Ovary (tissue), 10 donors: ENCODE measurements at places on chromosomes 5 and 9. TPM values are rescaled to one million over a fixed set of nuclear protein-coding genes. Genes with fewer than 3 reads are reported as not detected.

GRCh38 chr5:142602720-142603245, 83.1 kb downstream of the FGF1 start:
- no peaks in the 10 kb centered on the region for H3K27me3 ChIP-seq
- no peak overlapping the region for H3K4me3 ChIP-seq
- no peaks in the 10 kb centered on the region for H3K36me3 ChIP-seq
- peaks cover 3% of the 10 kb centered on the region for H3K4me1 ChIP-seq
- H3K27ac ChIP-seq: no peak overlapping the region

DNA sequence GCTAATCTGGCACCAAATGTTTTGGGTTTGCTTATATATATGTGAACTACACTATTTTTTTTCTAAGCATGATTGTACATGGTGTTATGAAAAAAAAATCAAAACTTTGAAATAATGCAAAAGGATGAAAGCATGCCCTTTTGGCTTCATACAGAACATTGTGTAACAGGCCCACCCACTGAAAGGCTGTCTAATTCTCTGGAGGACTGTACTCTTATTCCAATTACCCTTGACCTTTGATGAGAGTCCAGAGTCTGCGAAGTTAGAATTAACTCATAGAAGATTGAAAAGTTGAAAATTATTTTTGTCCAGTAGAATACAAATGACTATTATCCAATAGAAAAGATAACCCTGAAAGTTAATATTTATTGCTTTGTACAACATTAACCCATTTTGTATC, 117.4 kb downstream of the ADAMTS12 start:
- H3K27me3 ChIP-seq: no peaks in the 10 kb centered on the region
- H3K36me3 ChIP-seq: no peaks in the 10 kb centered on the region
- H3K4me3 ChIP-seq: no peak overlapping the region

GRCh38 chr9:134327671-134328231, 1.5 kb downstream of the RXRA start:
- H3K4me3 ChIP-seq: peak overlapping the region; percentile 65
- H3K27ac ChIP-seq: peak overlapping the region; percentile 70
- H3K36me3 ChIP-seq: no peaks in the 10 kb centered on the region

IL9 gene
- not detected for total RNA-seq

NR5A1 gene
- 22.2 TPM for total RNA-seq

GPRIN1 gene
- 0.20 TPM for total RNA-seq
